ENCODE measurements at places on chromosomes 4 and X. TPM values are rescaled to one million over a fixed set of nuclear protein-coding genes. Genes with fewer than 3 reads are reported as not detected.

DNA sequence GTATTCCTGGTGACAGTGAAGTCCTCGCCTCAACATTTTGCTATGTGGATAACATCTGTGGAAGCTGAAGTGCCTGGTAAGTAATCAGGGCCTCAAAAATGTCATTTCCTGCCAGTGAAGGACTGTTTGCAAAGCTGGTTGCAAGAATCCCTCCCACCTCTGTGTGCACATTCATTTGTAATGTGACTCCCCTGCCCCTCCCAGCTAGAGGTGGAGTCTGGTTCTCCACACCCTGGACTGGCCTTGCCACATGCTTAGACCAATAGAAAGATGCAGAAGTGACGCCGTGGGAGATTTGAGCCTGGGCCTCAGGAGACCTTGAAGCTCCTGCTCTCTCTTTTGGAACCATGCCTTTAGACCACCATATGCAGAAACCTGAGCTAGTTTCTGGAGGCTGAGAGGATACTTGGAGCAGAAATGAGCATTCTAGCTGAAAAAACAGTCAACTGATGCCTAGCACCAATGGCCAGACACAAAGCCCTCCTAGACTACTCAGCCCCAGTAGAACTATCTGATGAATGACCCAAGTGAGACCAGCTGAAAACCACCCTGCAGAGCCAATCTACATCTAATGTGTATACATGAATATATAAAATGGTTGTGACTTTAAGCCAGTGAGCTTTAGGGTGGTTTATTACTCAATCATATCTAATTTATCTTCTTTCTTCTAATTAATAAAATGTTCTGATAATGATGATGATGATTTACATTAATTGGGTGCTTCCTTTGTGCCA, 47.8 kb upstream of the CRMP1 start:
- no peak for DNase-seq

GRCh38 chr4:176149680-176150355, 45.6 kb downstream of the SPATA4 start:
- DNase-seq = no peak

Gene ASB9
- 1.9 TPM for total RNA-seq

- no peak for DNase-seq
These were observed 408.9 kb downstream of the GLUD2 start for GRCh38 chrX:121456315-121456714.

GRCh38 chr4:80071604-80072227, 1.3 kb downstream of the ANTXR2 start:
- DNase-seq = no peak

Gene INTU
- 25.5 TPM for total RNA-seq

GRCh38 chr4:3666263-3666662, 99.9 kb upstream of the ADRA2C start:
- no peak for DNase-seq

DNA sequence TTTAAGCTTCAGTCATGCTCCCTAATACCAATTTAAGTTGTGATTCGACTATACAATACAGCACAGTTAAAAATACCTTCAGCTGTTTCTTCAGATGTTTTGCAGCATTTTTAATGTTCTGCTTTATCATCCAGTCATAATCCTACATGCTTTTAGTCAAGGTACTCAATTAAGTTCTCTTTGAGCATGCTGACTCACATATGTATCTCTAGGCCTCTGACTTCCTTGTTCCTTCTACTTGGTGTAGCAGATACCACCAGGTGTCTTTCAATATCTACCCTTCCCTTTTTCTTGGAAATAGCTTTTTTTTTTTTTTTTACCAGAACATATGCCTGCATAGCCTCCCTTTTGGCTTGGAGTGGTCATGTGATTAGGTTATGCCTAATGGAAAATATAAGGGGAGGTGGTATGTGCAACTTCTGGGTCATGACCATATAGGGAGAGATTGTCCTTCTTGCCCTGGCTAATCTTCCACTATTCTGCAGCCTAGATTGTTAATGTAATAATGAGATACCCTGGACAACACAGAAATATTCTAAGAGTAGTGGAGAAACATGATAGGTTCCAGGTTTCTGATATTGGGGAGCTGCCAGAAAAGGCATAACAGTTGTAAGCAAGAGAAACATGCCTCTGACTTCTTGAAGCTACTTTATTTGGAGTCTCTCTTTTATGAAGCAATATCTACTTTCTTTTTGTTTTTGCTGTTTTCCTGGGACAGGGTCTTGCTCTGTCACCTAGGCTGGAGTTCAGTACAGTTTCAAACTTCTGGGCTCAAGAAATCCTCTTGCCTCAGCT, 737.2 kb upstream of the SLIT2 start:
- DNase-seq = no peak

Gene SPANXA2
- total RNA-seq = not detected

Gene PAGE4
- total RNA-seq = not detected

Measured in mammary epithelial cell (primary cell).